ENCODE measurements at places on chromosomes 11 and 22.

- no peak for DNase-seq
Observed at GRCh38 chr11:14179116-14179820, 179.7 kb downstream of the RRAS2 start.

- no peak for DNase-seq
Observed at GRCh38 chr11:3783611-3784010, 13.7 kb downstream of the NUP98 start.

GRCh38 chr22:26672590-26673468 lies 15.4 kb downstream of the MIAT start:
- DNase-seq: peak; percentile 93

DNA sequence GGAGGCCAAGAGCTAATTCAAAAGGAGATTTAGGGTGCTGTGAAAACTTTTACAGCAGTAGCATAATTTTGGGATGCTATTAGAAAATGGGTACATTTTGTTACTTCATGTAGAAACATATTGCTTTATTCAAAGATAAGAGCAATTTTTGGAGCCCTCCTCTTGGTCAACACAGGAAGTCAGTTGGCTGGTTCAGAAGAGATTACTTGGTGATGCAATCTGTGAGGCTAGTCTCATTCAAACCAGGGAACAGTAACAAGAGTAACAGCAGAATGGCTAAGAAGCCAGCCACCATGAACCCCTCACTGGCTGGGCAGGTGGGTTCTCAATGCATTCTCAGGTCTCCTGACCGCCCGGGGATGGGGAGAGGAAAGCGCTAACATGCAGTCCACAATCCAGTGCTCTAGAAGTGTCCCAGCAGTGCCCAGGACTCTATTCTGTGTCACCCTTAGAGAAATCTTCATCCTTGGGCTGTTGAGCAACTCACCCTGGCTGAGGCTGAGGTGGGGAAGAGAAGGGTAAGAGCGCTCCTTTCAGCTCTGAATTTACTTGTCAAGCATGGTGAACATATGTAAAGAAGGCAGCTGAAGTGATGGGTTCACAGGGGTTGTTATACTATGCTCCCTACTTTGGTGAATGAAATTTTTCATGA lies 262.2 kb upstream of the UBASH3B start:
- DNase-seq: peak; percentile 9

DNA sequence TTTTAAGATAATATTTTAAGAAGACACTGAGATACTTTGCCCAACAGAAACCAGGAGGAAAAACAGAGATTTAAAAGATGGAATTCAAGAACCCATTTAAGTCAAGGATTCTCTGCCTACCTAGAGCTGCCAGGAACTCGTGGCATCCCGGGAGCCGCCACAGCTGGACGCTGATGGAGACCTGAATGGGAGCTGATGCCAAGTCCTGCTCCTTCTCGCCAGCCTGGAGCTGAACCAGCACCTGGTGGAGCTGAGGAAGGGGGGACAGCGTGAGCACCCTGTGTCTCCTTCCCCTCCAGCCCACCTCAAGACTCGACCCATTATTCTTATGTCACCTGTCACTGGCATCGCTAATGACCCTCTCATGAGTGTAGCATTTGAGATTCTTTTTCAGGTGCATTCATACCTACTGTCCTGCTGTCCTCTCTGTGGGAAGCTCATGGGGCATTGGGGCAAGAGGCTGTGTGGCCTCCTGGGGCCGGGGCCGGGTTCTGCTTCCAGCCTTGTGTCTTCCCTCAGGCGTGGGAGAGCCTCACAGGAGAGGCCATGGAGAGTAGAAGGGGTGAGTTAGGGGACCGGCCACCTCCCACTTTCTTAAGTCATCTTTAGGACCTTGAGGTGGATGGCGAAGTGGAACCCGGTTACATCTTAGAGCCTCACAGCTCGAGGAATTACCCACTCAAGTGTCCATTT lies 70.8 kb upstream of the PITPNB start:
- no peak for DNase-seq

- DNase-seq: no peak
Observed at GRCh38 chr11:10125522-10126133, 168.4 kb downstream of the SBF2 start.

GRCh38 chr11:11076276-11076675 lies 218.4 kb upstream of the ZBED5 start:
- no peak for DNase-seq

GRCh38 chr22:23088199-23088604 lies 17.9 kb downstream of the GNAZ start:
- no peak for DNase-seq

- DNase-seq: no peak
Observed at GRCh38 chr11:104700609-104701008, 197.7 kb downstream of the CASP12 start.

- peak; percentile 91 for DNase-seq
Observed at GRCh38 chr11:111938687-111939160, 1.6 kb downstream of the DIXDC1 start.

All from CD14-positive monocyte (primary cell).